ENCODE measurements at places on chromosomes 7 and 10. TPM values are rescaled to one million over a fixed set of nuclear protein-coding genes. Genes with fewer than 3 reads are reported as not detected.

LOXL4 gene
- 5.2 TPM for total RNA-seq

DNA sequence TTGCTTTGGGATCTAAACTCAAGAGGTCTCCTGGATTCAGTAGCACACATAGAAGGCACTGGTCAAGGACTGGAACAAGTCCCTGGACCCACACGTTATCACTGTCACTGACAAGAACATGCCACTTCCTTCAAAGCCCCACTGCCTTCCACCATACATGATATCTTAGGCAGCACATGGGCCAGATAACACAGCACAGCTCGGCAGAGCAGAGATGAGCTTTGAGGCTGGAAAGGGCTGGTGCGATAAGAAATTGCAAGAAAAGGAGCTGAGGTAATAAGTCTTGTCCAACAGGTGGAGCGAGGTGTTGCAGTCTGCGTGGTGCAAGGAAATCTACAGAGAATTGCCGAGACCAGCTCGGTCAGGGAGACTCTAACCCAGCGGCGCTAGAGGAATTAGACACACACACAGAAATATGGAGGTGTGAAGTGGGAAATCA is 139.8 kb upstream of the CDK13 start:
- H3K4me3 ChIP-seq, result no peak overlapping the region
- H3K4me1 ChIP-seq, result no peaks in the 10 kb centered on the region
- H3K36me3 ChIP-seq, result no peaks in the 10 kb centered on the region
- no peak for DNase-seq
- H3K27me3 ChIP-seq, result no peaks in the 10 kb centered on the region

DNA sequence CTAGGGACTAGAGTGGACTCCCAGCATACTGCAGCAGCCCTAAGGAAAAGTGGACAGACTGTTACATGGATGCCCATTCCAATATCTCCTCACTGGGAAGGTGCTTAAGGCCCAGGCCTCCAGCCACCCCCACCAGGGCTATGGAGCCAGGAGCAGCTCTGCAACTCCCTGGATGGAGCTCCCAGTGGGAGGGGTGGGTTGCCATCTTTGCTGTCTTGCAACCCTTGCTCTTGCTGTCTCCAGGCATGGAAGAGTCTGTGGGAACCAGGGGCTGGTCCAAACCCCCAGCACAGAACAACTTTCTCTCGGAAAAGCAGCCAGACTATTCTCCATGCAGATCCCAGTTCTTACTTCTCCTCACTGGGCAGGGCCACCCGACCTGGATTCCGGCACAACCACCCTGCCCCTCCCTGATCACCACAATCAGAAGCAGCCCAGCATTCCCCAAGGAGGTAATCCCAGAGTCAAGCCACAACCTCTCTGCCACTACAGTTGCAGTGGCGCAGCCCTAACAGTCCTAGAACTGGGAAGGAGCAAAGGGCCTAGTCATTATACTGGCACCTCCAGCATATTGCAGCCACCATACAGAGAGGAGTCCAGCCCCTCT is 41.8 kb upstream of the ZNF488 start:
- peak; percentile 89 for DNase-seq
- H3K36me3 ChIP-seq, result no peaks in the 10 kb centered on the region
- H3K4me3 ChIP-seq, result no peak overlapping the region
- H3K27ac ChIP-seq, result no peak overlapping the region

GRCh38 chr7:123682690-123683089 is 27.0 kb downstream of the LMOD2 start:
- no peak overlapping the region for H3K27ac ChIP-seq
- no peak for DNase-seq
- H3K4me3 ChIP-seq, result no peak overlapping the region
- H3K27me3 ChIP-seq, result no peaks in the 10 kb centered on the region
- H3K36me3 ChIP-seq, result no peaks in the 10 kb centered on the region

GRCh38 chr10:74223755-74224529 is 72.9 kb downstream of the ADK start:
- H3K4me3 ChIP-seq, result no peak overlapping the region
- DNase-seq, result no peak
- no peak overlapping the region for H3K27ac ChIP-seq
- H3K36me3 ChIP-seq, result no peaks in the 10 kb centered on the region
- H3K27me3 ChIP-seq, result no peaks in the 10 kb centered on the region

C10orf67 gene
- total RNA-seq, result not detected

DNA sequence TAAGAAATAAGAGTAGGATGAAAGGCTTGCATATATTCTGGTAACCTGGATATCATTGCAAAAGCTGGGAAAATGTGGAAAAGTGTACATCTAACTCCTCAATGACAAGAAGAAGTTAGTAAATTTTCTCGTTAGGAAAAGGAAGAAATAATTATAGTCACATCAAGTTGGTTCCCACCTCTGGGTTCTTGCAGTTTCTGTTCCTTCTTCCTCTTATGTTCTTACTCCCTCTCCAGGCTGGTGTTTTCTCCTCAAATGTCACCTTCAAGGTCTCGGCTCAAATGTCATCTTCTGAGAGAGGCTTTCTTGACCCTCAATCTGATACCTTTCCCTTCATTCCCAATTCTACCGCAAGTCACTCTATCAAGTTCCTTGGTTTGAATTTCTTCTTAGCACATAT is 64.4 kb downstream of the ENTPD1 start:
- no peaks in the 10 kb centered on the region for H3K36me3 ChIP-seq
- H3K27me3 ChIP-seq, result no peaks in the 10 kb centered on the region
- no peak for DNase-seq
- H3K4me3 ChIP-seq, result no peak overlapping the region

- H3K4me3 ChIP-seq, result no peak overlapping the region
- no peaks in the 10 kb centered on the region for H3K4me1 ChIP-seq
- no peak overlapping the region for H3K27ac ChIP-seq
- H3K27me3 ChIP-seq, result no peaks in the 10 kb centered on the region
Measured at GRCh38 chr7:126574276-126575250, 678.2 kb downstream of the GRM8 start.
